Stomach (tissue), 19 donors: ENCODE measurements at places on chromosomes 16 and 17. TPM values are rescaled to one million over a fixed set of nuclear protein-coding genes. Genes with fewer than 3 reads are reported as not detected.

- peak overlapping the region; percentile 54 for H3K27ac ChIP-seq
These were observed 93.1 kb downstream of the XYLT1 start for GRCh38 chr16:17377360-17378324.

DNA sequence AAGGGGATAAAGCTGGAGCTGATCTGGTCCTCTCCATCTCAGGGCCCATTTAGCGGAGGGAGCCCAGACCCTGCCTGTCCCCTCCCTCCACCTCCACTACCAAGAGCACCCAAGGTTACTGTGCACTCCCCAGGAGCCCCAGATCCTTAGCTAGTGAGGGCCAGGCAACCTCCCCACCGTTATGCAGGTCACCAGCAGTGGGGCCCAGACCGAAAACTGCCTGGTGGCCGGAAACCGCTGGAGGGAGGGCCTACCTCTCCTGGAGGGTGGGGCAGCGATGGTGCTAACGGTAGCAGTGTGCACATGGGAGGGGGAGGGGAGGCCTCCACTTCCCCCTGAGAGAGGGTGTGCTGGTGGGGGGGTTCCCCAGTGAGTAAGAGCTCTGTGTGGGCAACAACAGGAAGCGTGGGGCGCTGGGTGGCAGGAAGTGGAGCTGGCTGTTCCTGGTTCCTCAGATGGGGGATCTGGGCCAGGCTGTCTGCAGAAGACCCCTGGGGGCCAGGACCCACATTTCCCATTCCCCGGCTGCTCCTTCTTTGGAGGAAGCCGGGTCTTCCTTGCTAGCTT is 4.4 kb downstream of the FMNL1 start:
- no peaks in the 10 kb centered on the region for H3K36me3 ChIP-seq
- peak overlapping the region; percentile 14 for H3K27ac ChIP-seq
- peak; percentile 88 for DNase-seq
- no peaks in the 10 kb centered on the region for H3K27me3 ChIP-seq
- peaks cover 67% of the 10 kb centered on the region for H3K4me1 ChIP-seq
- peak overlapping the region; percentile 62 for H3K4me3 ChIP-seq

Gene EIF5A
- total RNA-seq: 138 TPM

DNA sequence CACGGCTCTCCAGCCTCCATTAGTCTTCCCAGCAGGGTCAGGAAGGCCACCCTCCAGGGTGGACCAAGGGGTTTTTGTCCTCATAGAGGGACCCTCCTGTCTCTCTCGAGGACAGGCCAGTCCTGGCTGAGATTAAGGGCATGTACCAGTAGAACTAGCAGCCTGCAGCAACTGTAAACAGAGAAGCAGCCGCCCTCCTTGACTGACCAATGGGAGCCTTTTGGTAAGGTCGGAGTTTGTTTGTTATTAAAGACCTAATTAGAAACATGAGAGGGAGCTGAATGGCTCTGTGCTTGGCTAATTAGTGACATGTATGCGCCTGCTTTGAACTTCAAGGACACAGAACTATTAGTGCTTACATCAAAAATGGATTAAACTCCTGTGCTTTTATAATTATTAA is 80.0 kb downstream of the CCDC182 start:
- no peak overlapping the region for H3K4me3 ChIP-seq
- H3K27me3 ChIP-seq: no peaks in the 10 kb centered on the region
- H3K27ac ChIP-seq: peak overlapping the region; percentile 30
- H3K36me3 ChIP-seq: no peaks in the 10 kb centered on the region
- no peak for DNase-seq
- H3K4me1 ChIP-seq: peaks cover 43% of the 10 kb centered on the region

GRCh38 chr16:2912330-2913199 is 834 bp downstream of the FLYWCH1 start:
- peak; percentile 33 for DNase-seq
- H3K4me3 ChIP-seq: peak overlapping the region; percentile 86
- peak overlapping the region; percentile 75 for H3K27ac ChIP-seq
- no peaks in the 10 kb centered on the region for H3K27me3 ChIP-seq
- peaks cover 31% of the 10 kb centered on the region for H3K36me3 ChIP-seq
- H3K4me1 ChIP-seq: peaks cover 16% of the 10 kb centered on the region

GRCh38 chr17:17385491-17385890 is 82.3 kb downstream of the NT5M start:
- no peaks in the 10 kb centered on the region for H3K36me3 ChIP-seq
- H3K4me1 ChIP-seq: no peaks in the 10 kb centered on the region
- no peak for DNase-seq
- peaks cover 3% of the 10 kb centered on the region for H3K27me3 ChIP-seq

Gene STARD3
- 26.4 TPM for total RNA-seq

DNA sequence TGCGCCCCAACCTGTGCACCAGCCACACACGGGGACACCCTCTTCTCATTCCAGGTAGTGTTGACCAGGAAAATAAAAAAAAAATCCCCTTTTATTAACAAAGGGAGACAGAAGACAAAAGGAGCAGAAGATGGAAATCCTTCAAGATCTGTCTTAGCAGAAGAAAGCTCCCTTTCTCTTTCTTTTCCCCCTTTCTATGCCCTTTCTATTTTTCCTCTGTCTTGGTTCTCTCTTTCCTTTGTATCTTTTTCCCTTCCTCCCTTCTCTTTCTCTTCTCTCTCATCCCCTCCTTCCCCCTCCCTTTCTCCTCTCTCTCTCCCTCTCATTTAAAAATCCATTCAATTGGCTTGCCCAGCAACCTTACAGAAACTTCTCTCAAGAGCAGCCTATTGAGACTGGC is 254.1 kb upstream of the ZFHX3 start:
- no peak overlapping the region for H3K27ac ChIP-seq
- H3K36me3 ChIP-seq: no peaks in the 10 kb centered on the region
- no peaks in the 10 kb centered on the region for H3K4me1 ChIP-seq
- H3K4me3 ChIP-seq: no peak overlapping the region
- no peaks in the 10 kb centered on the region for H3K27me3 ChIP-seq

- no peak overlapping the region for H3K4me3 ChIP-seq
- peaks cover 22% of the 10 kb centered on the region for H3K36me3 ChIP-seq
- no peaks in the 10 kb centered on the region for H3K27me3 ChIP-seq
- peak overlapping the region; percentile 70 for H3K27ac ChIP-seq
These were observed 8.8 kb downstream of the PNMT start for GRCh38 chr17:39677072-39677471.

Gene NXPH3
- total RNA-seq: not detected

Gene PDILT
- total RNA-seq: 0.37 TPM

DNA sequence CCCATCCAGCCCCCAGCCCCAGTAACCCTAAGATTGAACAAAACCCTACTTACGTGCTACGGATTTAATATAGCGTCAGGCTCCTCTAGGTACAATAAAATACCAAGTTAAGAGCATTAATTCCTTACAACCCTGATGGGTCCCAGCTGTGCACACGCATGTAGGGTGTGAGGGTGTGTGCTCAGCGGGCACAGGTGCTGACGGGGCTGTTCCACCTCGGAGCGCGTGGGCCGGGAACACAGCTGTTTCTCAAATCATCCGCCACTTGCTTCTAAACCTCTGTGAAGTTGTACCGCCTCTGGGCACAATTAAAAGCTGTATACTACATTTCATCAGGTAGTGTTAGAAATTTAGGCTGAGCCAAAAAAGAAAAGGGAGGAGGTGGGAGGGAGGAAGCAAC is 478.6 kb downstream of the MAF start:
- no peak overlapping the region for H3K27ac ChIP-seq
- no peak overlapping the region for H3K4me3 ChIP-seq
- no peaks in the 10 kb centered on the region for H3K27me3 ChIP-seq
- no peaks in the 10 kb centered on the region for H3K4me1 ChIP-seq

- no peak for DNase-seq
- H3K4me1 ChIP-seq: peaks cover 9% of the 10 kb centered on the region
- no peaks in the 10 kb centered on the region for H3K36me3 ChIP-seq
These were observed 3.0 kb downstream of the OTOA start for GRCh38 chr16:21666772-21667171.

Gene CRHR1
- not detected for total RNA-seq

DNA sequence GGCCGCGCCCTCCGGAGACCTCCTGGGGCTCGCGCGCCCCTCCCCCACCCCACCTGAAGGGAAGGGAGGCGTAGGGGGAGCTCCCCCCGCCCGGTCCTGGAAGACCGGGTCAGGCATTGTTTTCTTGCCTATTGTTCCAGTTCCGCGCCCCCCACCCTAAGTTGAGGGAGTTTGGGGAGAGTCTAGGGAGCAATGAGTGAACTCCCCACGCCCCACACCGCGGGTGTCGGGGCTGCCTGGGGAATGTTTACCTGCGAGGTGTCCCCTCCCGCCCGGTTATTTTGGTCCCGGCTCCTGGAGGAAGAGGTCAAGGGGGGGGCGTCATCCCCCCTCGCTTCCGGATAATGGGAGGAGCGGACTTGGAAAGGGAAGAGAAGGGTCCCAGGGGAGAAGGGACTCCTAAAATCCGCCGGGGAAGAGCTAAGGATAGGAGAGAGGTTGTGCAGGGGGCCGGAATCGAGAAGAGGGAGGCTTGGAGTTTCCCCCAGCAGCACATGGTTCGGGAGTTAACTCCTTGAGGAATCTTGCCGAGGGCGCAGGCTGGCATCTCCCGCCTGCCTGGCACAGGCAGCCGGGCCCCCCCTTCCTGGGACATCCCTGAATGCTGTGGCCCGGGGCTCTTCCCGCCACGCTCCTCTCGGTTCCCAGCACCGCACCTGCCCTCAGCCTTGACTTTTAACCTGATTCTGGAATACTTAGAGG is 881 bp downstream of the MLLT6 start:
- H3K4me1 ChIP-seq: peaks cover 78% of the 10 kb centered on the region
- peak overlapping the region; percentile 95 for H3K4me3 ChIP-seq
- peak; percentile 71 for DNase-seq
- H3K36me3 ChIP-seq: peaks cover 32% of the 10 kb centered on the region

- no peak overlapping the region for H3K4me3 ChIP-seq
- no peaks in the 10 kb centered on the region for H3K27me3 ChIP-seq
- DNase-seq: no peak
- no peak overlapping the region for H3K27ac ChIP-seq
These were observed 33.5 kb upstream of the MON1B start for GRCh38 chr16:77157346-77158058.

DNA sequence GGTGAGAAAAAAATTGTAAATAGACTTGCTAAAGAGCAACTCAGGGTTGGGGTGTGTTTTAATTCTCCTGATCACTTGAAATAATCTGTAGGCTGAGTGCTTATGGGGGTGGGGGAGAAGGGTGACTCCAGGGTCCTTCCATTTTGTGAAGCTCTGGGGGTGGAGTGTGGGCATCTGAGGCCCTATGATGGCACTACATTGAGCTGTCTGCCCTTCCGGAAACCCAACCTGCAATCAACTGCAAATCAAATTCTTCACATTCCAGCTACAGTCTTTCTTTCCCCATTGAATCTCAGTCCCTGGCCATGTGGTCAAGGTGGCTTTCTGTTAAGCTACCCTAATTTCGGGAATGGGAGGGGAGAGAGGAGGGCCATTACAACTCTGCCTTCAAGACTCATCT is 6.0 kb upstream of the CDC6 start:
- H3K27me3 ChIP-seq: no peaks in the 10 kb centered on the region
- DNase-seq: no peak
- H3K4me1 ChIP-seq: peaks cover 18% of the 10 kb centered on the region
- no peak overlapping the region for H3K4me3 ChIP-seq
- peaks cover 61% of the 10 kb centered on the region for H3K36me3 ChIP-seq

- DNase-seq: no peak
- H3K36me3 ChIP-seq: peaks cover 44% of the 10 kb centered on the region
- H3K4me1 ChIP-seq: peaks cover 88% of the 10 kb centered on the region
- H3K4me3 ChIP-seq: peak overlapping the region; percentile 76
These were observed 820 bp downstream of the TLCD1 start for GRCh38 chr17:28725166-28725659.

Gene RNF43
- total RNA-seq: 269 TPM

DNA sequence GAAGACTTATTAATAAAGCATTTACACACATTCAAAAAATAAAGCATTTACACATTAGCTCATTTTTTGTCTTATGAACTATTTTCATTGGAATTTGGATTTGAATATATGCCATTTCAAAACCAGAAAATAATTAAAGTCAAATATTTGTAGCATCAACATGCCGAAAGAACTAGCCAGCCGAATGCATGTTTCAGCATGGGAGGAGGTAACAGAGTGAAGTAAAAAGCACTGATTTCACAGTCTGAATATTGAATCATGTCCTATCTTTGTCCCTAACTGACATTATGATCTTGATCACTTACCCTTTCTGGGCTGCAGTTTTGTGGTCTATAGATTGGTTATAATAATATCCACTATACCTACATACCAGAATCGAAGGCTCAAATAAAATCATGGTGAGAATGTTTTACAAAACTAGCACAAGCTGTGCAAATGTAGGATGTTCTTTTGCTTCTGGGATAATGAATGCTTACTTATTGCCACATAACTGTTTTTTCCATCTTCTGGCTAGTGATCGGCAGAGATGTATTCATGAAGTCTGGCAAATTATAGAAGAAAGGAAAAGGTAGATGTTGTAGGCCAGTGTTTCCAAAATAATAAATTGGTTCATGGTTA is 84.7 kb downstream of the TUBD1 start:
- H3K4me3 ChIP-seq: no peak overlapping the region
- peak overlapping the region; percentile 60 for H3K27ac ChIP-seq
- no peak for DNase-seq
- peaks cover 26% of the 10 kb centered on the region for H3K36me3 ChIP-seq
- H3K27me3 ChIP-seq: no peaks in the 10 kb centered on the region
- peaks cover 50% of the 10 kb centered on the region for H3K4me1 ChIP-seq

Gene GPR179
- not detected for total RNA-seq

Gene LRRC45
- 51.9 TPM for total RNA-seq

DNA sequence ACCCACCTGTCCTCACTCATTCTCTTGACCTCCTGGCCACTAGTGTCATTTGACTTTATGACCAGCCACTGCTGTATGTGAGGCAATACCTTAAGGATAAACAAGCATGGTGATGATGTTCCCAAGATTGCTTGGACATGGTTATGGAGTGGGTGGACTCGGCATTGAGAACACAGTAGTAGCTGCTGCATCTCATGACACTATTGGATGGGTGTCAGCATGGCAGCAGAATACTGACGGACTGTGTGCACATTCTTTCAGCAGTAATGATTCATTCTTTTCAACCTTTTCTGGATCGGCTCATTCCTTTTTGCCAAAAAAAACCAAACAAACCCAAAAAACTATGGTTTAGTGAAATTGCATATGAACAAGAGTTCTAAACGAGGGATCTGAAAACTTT is 13.5 kb downstream of the SPECC1 start:
- DNase-seq: no peak
- H3K4me1 ChIP-seq: no peaks in the 10 kb centered on the region
- H3K4me3 ChIP-seq: no peak overlapping the region
- H3K27me3 ChIP-seq: no peaks in the 10 kb centered on the region
- H3K36me3 ChIP-seq: no peaks in the 10 kb centered on the region

Gene VASN
- total RNA-seq: 25.6 TPM

Gene TSNAXIP1
- total RNA-seq: 0.45 TPM

Gene NT5M
- not detected for total RNA-seq

DNA sequence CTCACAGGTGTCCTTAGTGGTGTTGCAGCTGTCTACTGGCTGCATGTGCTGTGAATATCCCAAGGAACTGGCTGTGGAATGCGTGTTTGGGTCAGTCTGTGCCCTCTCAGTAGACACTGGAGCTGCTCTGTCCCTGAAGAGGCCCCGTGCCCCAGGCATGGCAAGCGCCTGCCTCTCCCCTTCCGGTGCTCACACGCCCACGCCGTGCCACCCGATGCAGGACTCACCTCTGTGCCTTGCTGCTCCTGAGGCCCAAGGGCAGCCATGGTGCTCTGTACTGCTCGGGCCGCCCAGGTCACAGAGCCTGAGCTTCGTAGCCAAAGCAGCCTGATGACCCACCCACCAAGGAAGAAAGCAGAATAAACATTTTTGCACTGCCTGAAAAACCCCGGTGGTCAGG is 10.0 kb downstream of the RGS11 start:
- peak; percentile 37 for DNase-seq
- H3K4me3 ChIP-seq: no peak overlapping the region
- H3K27ac ChIP-seq: peak overlapping the region; percentile 14
- peaks cover 50% of the 10 kb centered on the region for H3K36me3 ChIP-seq
- H3K4me1 ChIP-seq: peaks cover 17% of the 10 kb centered on the region

Gene TP53TG3B
- not detected for total RNA-seq

Gene BCO1
- 5.8 TPM for total RNA-seq
